ENCODE measurements at places on chromosomes 6 and 20.
A peak's percentile ranks its signal among the peaks of the same experiment; 100 is the strongest.

GRCh38 chr6:146990821-146991798, 213.1 kb upstream of the STXBP5 start:
- DNase-seq = no peak

- DNase-seq = no peak
Observed at GRCh38 chr20:2978519-2978918, 64.9 kb upstream of the GNRH2 start.

DNA sequence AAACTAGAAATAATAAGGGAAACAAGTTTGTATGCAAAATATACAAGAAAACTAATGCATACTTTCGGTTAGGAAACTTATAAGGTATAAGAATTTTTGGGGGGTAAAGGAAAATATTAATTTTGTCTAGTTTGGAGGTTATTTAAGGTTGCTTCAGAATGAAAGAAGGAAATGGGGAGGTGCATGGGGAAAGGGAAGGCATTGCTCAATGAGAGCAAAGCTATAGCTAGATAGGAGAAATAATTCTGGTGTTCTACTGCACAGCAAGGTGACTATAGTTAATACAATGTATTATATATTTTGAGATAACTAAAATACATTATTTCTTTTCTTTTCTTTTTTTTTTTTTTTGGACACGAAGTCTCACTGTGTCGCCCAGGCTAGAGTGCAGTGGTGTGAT, 5.4 kb upstream of the MYMX start:
- DNase-seq = no peak

GRCh38 chr6:5423251-5423650, 161.9 kb downstream of the FARS2 start:
- DNase-seq = no peak

- no peak for DNase-seq
Observed at GRCh38 chr6:104166055-104166668, 693.6 kb downstream of the HACE1 start.

GRCh38 chr20:32574296-32575226, 10.6 kb downstream of the NOL4L start:
- DNase-seq = no peak

- DNase-seq = no peak
Observed at GRCh38 chr20:12269579-12269978, 351.9 kb downstream of the BTBD3 start.

DNA sequence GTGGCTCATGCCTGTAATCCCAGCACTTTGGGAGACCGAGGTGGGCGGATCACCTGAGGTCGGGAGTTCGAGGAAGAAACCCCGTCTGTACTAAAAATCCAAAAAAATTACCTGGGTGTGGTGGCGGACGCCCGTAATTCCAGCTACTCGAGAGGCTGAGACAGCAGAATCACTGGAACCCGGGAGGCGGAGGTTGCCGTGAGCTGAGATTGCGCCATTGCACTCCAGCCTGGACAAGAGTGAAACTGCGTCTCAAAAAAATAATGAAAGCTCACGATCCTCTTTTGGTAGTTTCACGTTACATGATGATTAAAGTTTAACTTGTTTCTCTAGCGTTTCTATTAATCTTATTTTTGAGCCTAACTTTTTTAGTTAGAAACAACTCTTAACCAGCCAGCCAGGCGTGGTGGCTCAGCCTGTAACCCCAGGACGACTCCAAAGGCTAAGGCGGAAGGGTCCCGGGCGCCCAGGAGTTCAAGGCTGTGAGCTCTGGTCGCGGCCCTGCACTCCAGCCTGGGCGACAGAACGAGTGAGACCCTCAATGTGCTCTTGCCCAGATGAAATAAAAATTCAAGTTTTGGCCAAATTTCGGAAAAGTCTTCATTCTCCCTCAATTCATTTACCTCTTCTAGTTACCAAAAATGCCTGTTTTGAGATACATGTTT, 1.2 kb upstream of the WRNIP1 start:
- DNase-seq = no peak

- DNase-seq = peak; percentile 79
Observed at GRCh38 chr6:89371849-89372505, 19.5 kb upstream of the UBE2J1 start.

- no peak for DNase-seq
Observed at GRCh38 chr20:36311854-36312723, 6.0 kb downstream of the DLGAP4 start.

- no peak for DNase-seq
Observed at GRCh38 chr6:35496036-35496840, 641 bp downstream of the TEAD3 start.

GRCh38 chr20:8389381-8390036, 257.4 kb downstream of the PLCB1 start:
- no peak for DNase-seq

- DNase-seq = no peak
Observed at GRCh38 chr6:126743076-126743475, 375.4 kb upstream of the RSPO3 start.

DNA sequence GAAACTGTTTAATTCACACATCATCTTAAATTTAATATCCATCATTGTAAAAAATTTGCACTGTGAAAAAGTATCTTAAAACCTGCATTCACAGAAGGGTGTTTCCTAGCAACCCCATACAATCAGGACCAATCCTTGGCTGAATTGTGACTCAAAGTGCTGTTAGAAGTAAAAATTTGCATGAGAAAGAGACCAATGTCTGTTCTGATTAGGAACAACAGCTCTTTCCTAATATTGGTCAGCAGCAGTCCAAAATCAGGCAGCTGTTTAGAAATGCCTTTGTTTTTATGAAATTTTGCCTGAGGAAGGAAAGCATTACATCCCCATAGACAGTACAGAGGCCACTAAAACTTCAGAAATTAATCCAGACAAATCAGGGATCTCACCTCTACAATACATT, 987.0 kb downstream of the HACE1 start:
- no peak for DNase-seq

DNA sequence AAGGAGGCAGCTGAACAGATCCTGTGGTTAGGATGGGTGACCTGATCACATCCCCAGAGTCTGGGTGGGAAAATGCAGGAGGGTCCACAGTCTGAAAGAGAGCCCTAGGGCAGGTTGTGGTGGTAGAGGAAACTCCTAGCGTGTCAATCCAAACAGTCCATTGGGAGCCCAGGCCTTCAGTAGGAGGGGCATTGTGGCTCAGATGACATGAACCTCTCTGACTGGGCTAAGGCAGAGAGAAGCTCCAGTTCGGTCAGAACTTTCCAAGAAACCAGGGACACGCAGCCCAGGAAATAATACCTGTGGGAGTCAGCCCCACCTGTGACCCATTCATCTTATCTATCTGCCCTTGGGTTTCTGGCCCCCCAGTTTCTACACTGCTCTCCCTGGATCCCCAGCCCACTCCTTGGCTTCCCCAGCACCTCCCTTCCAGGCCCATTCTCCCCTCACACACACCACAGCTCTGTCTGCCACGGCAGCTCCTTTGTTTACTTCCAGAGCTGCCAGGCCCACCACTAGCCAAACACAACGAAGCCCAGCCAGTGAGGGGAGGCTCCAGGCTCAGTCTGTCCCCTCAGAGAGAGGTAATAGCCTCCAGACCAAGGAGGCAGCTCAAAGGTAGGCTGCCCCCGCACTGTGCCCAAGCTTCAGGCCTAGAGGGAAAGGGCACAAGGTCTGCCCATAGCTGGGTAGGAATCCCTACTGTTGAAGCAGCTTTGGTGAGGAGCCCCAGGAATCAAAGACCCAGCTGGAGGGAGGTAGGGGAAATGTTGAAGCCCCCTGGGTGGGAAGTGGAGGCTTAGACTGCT, 6.2 kb downstream of the GDF5 start:
- no peak for DNase-seq

DNA sequence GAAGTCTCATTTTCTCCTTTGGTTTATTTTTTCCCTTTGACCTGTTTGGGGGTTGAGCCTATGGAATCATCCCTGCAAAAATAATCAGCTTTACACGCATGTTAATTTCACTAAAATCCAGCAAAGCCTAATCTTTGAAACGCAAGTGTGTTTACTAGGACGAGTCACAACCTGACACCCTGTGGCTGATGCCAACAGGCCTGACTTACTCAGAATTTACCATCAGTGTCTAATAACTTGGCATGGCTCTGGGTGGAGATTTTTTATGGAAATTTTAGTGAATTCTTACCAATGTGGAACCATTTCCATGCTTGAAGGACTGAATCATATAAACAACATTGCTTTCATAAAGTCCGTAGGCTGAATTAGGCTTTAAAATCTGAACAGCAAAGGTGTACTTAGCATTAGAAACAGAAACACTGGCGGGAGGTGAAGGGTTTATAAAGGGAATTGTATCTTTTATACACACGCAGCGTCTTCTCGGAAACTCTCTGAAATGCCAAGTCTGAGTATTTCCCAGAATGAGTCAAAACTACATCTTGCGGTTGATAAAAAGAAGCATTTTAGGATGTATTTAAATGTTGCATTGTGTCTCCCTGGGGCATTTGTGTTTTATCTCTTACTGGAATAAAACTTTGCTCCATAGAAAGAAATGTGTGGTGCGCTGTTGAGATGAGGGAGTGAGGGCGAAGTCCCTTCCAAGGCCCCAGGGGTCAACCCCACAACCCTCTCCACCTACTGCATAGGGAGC, 81.2 kb downstream of the DACT2 start:
- DNase-seq = no peak

DNA sequence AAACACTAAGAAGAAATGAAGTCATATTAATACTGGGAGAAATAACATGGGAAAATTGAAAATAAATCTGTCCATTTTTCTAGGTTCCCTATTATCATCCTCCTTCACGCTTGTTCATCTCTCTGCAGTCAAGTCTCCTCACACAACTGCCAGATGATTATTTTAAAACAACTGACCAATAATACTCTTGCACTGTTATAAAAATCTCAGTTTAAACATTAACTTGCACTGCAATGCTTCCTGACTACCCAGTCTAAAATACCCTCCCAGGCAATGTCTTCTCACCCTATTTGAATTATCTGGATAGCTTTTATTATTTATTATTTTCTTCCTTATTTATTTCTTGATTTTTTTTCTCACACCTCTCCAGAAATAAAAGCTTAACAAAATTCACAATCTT, 5.7 kb downstream of the EYS start:
- DNase-seq = no peak

DNA sequence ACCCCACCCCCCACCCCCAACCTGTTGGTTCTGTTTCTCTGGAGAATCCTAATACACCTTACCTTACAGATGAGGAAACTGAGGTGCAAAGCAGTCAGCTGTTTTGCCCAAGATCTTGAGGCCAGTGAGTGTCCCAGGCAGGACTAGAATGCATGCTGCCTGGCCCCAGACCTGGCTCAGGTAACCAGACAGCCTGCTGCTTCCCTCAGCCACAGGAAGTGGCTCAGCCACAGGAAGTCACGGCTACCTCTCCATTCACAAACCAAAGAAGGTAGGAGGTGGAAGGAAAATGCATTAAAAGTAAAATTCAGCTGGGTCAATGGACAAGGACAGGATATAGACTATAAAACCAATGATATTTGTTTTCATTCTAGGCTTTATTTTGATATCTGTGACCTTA, 517.6 kb downstream of the CD83 start:
- no peak for DNase-seq

DNA sequence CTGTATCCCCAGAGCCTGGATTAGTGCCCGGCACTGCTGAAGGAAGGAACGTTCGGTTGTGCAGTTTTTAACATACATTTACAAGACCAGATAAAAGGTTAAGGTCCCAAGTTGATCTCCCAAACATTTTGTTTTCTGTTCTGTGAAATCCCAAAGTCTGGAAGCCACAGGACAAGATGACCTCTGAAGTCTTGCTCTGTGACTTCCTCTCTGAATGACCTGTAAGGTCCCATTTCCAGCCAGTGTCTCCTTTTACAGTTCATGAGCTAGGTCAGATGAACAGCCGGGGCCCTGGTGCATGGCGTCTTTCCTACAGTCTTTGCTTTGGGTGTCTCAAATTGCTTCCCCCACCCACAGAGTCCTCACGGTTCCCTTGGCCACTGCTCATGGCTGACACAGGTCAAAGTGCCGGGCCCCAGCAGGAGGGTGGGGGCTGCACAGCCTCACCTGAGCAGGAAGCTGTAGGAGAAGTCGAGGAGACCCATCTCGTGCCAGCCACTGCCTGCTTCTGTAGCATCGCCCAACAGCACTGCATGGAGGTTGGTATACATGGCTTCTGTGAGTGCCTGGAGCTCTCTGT, 24.0 kb downstream of the PTGIS start:
- no peak for DNase-seq

GRCh38 chr20:44070139-44070900, 116.7 kb downstream of the JPH2 start:
- peak; percentile 51 for DNase-seq

DNA sequence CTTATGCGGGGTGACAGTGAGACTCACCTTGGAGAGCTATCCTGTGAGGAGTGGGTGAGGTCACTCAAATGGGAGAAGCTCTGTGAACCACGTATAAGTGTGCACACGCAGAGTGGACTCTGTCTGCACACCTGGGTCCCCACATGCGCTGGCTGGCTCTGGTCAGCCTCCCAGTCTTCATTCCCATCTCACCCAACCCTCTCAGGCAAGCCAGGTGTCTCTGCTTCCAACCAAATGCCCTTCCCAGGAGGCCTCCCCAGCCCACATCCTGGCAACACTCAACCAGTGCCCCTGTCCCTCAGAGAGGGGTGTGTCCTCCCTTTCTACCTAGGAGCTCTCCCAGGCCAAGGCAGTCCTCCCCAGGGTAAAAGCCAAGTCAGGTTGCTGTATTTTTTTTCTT, 8.0 kb upstream of the PI16 start:
- no peak for DNase-seq

- DNase-seq = no peak
Observed at GRCh38 chr20:61690993-61691838, 374.5 kb downstream of the TAF4 start.

DNA sequence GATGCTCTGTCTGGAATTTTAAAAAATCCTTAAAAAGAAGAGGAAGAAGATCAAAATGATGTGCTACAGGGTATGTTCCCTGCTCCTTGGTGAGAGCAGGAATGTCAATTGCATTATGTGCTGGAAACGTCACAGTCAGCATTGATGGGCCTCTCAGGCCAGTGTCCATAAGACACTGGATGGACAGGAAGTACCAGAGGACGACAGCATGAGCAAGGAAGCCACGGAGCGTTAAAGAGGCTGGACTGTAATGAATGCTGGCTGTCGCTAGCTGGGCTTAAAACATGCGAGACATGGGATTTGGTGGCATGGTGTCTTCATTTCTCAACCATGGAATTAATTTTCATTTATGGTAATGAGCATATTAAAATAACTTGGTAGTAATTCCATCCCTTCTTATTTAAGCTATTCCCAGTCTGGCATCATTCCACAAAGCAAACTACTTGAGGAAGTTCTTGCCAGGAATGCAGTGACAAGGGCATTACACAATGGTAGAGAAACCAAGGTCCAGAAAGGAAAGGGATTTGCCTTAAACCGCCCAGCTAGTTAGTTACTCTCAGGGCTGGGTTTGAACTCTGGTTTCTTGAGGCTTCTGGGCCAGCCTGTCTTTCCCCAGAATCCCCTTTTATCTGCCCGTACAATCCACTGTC, 166.6 kb upstream of the SOX4 start:
- DNase-seq = no peak

- DNase-seq = no peak
Observed at GRCh38 chr6:48178700-48179099, 67.7 kb upstream of the PTCHD4 start.
